BE2C (cell line): ENCODE measurements at places on chromosomes 16 and 17.
A peak's percentile ranks its signal among the peaks of the same experiment; 100 is the strongest.

GRCh38 chr17:55897301-55897700 lies 146.4 kb downstream of the PCTP start:
- no peak for DNase-seq

GRCh38 chr16:66660422-66661209 lies 35.9 kb downstream of the CMTM4 start:
- DNase-seq = peak; percentile 90

DNA sequence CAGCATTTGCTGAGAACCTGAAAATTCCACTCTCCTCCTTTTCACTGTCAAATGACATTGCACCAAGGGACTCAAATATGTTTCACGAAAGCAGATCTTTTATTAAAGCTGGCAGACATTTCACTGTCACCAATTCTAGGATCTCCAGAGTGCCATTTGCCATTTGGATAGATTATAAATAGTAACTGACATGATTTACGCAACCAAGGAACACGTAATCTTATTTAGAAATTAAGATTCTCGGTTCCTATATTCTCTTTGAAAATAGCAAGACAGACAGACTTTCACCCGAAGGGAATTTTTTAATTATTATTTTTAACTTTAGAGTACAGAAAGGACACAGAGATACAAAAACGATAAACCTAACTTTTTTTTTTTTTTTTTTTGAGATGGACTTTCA lies 49.6 kb downstream of the ANKFY1 start:
- no peak for DNase-seq

- no peak for DNase-seq
Measured at GRCh38 chr17:37160944-37161343, 212.2 kb downstream of the AATF start.

DNA sequence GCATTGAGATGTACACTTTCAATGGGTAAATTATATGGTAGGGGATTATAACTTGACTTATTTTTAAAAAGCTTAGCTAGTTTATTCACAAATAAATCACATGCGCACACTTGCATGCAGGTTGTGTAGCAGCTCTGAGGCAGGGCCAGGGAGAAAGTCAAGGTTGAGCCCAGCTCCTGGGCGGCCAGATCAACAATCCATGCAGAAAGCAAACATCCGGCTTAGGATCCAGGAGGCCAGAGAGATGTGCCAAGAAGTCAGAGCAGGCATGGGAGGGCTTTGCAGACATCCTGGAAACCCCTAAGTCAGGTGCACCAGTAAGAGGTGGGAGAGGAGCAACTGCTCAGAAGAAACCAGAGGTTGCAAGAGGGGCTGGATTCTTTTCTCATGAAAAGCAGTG lies 186.5 kb downstream of the AXIN2 start:
- DNase-seq = no peak

- peak; percentile 41 for DNase-seq
Measured at GRCh38 chr16:70429888-70430666, 8.8 kb downstream of the ST3GAL2 start.
